ENCODE measurements at places on chromosomes 5 and 9.
A peak's percentile ranks its signal among the peaks of the same experiment; 100 is the strongest.

DNA sequence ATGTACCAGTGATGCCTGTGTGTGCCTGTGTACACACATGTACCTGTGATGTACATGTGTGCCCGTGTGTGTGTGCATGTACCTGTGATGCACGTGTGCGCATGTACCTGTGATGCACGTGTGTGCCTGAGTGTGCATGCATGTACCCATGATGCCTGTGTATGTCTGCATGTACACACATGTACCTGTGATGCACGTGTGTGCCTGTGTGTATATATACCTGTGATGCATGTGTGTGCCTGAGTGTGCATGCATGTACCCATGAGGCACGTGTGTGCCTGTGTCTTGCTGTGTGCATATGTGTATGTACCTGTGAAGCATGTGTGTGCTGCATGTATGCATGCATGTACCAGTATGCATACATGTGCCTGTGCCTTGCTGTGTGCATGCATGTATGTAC, 419.0 kb downstream of the IRX2 start:
- DNase-seq: no peak

DNA sequence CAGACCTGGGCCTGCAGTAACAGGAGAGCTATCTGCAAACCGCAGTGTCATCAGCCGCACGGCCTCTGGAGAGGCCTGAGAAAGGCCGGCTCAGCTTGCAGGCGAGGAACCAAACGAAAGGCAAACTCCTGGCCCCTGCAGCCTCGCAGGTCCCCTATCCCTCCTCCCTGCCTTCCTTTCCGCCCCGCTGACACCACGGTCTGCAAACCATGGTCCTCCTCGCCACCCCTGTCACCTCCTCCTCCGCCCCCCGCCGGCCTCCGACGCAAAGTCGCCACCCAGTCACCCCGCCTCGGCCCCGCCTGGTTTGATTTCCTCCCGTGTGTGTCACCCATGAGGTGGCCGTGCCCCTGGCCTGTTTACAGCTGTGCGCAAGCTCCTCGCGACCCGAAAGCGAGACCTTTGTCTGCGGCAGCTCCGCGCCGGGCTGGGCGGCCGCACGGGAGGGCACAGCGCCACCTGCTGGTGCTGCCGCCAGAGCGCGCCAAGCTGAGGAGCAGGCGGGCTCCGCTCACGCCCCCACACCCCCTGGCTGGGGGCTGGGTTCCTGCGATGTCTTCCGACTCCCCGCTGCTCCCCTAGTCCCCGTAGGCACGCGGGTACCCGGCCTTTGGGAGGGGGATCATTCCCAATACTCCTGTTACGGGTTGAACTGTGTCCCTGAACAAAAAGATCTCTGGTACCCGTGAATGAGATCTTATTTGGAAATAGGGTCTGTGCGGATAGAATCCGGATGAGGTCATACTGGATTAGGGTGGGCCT, 19.4 kb downstream of the GBGT1 start:
- DNase-seq: no peak

- no peak for DNase-seq
Measured at GRCh38 chr5:102031711-102032110, 264.4 kb downstream of the SLCO4C1 start.

DNA sequence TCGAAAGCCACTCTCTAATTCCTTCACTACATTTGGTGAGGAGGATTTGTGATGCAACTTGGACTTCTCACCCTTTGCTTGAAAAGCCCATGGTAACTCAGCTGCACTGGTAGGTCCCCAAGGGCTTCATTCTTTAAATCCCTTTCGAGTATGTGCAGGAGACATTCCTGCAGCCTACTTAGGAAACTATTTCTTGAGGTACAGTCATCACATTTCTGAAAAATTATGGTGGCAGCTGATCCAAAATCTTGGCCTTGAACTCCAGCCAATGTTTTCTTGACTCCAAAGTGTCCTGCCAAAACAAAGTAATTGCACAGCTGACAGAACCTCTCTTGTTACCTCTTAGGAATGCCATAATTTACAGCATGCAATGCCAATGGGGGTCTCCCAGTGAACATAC, 99.7 kb downstream of the NPR3 start:
- peak; percentile 3 for DNase-seq

DNA sequence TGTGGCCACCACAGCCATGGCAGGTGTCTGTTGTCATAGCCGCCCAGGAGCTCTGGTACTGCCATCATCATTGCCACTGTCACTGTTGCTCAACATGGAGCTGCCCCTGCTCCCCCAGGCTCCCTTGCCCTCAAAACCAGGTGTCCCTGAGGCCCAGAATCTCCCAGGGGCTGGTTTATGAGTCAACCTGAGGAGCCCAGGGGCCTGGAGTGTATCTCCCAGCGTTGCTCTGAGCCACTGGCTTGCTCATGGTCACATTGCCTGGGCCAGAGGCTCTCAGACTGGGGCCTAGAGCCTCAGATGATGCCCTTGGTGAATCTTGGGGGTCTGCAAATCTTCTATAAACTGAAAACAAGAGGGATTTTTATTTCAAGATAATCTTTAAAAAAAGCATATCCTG, 24.7 kb upstream of the TBC1D2 start:
- DNase-seq: no peak

GRCh38 chr9:25684321-25684720, 6.1 kb upstream of the TUSC1 start:
- no peak for DNase-seq

DNA sequence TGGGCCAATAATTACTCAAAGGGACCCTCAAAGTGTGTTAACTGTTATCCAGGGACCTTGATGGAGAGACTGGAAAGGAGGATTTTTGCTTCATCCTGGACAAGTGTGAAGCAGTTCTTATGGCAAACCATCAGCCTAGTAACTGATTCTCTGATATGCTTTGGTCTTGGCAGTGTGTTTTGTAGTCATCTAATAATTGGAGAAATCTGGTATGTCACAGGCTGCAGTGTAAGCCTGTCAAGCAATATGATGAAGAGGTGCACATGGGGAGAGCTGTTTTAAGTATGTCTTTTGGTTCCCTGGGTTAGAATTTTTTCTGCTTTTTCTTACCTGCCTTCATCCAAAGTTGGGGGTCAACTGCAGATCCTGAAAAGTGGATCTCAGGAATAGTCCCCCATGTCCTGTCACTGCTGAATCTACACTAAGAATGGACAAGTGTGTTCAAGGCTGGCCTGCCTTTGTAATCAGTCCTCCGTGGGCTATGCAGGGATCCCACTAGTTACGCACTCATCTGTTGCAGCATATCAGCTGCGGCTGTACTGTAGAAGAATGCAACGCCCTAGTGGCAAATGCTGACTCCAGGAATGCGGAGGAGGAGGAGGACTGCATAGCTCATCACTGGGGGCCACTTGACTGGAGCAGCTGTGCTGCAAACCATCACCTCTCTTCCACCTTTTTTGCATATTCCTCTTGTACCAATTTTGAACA, 1.9 kb downstream of the SPTAN1 start:
- no peak for DNase-seq

DNA sequence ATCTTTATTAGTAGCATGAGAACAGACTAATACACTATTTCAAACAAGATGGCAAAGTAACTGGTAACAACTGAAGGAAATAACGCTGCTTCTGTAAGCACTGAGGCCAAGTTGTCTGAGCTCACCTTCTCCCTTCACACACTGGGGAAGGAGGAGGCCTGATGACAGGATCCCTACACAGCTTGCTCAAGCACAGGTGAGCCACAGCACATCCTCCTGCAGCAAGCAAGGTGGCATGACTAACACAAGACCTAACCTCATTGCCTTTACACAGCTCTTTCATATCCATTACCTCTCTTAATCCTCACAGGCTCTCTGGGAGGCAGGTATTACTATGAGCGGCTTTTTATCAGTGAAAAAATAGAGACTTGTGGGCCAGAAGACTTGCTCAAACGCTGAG, 83.3 kb downstream of the ARL15 start:
- no peak for DNase-seq

- DNase-seq: no peak
Measured at GRCh38 chr9:16671591-16672137, 198.8 kb downstream of the BNC2 start.

DNA sequence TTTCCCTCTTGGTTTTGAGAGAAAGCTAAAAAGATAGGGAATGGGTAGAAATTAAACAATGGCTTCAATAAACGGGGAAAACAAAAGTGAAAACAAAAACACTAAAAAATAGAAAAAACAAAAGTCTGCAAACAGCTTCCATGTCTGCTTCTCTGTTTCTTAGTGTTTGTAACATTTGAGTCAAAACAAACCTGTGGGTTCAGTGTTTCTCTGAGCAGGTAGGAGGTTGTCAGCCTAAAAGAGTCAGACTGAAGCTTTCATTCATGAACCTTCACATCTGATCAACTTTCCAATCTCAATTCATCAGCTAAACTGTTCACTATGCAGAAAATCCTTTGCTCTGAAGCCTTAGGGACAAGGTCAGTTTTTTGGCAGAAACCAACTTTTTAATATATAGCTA, 102.5 kb upstream of the ADAMTS16 start:
- no peak for DNase-seq

DNA sequence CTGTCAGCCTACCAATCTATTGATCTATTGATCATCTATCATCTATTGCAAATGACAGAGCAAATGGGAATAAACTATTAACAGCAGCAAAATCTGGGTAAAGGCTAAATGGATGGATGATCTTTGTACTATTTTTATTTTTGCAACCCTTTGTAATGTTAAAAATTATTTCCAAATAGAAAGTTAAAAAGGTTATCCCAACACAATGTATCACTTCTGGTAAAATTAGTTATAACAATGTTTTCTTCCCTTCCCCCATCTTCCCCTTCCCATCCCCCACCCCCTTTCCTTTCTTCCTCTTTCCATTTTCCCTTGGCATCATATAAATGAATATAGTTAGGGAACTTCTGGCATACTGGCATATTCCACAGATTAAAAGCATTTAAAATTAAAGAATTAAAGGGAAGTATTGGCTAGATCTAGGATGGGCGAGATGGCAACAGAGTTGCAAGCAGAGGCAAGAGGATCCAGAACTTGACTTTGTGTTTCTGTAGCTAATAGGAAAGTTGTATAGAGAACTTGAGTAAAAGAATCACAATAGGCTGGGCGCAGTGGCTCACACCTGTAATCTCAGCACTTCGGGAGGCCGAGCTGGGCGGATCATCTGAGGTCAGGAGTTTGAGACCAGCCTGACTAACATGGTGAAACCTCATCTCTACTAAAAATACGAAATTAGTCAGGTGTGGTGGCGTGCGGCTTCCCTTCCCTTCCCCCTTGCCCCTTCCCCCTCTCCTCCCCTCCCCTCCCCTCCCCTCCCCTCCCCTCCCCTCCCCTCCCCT, 66.6 kb upstream of the TAF11L2 start:
- DNase-seq: no peak

DNA sequence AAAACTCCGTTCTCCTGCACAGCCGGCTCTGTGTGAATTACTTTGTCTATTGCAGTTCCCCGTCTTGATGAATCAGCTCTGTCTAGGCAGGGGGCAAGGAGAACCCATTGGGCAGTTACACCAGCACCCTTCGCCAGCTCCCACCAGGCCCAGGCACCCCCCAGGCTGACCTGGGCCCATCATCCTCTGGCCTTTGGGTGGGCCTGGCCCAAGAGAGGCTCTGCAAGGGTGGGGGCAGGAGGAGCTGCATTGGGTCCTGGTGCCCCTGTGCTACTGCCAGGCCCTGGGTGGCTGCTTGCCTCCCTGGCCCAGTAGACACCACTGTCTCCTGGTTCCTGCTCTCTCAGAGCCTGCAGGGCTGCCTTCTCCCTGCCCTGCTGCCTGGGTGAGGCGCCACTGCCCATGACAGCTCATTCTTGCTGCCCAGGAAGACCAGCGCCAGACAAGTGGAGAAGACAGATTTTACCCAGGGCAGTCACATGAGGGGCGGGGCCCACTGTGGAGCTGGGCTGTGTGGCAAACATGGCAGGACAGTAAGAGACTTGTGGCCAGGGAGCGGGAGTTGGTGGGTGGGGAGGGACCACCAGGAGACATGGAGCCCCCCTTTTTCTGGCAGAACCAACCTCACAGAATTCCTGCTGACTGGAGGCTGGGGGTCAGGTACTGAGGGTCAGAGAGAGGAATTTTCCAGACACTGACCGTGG, 67.2 kb downstream of the MRPL36 start:
- DNase-seq: no peak

DNA sequence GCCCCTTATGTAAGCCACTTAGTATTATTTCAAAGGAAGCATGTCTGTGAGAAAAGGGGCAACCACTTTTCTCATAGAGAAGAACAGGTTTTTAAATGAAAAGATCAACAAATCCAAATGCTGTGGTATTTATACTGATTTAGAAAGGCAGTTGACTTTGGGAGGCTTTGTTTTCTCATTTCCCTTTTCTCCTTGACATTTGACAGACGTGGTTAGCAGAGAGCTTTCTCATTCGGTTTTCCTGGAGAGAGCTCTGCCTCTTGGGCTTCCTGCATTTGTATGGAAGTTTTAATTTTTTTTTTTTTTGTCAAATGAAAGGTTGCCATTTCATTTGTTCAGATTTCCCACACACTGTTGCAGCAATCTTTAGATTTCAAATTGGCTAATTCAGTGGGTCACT, 62.5 kb downstream of the EXOSC2 start:
- peak; percentile 50 for DNase-seq

DNA sequence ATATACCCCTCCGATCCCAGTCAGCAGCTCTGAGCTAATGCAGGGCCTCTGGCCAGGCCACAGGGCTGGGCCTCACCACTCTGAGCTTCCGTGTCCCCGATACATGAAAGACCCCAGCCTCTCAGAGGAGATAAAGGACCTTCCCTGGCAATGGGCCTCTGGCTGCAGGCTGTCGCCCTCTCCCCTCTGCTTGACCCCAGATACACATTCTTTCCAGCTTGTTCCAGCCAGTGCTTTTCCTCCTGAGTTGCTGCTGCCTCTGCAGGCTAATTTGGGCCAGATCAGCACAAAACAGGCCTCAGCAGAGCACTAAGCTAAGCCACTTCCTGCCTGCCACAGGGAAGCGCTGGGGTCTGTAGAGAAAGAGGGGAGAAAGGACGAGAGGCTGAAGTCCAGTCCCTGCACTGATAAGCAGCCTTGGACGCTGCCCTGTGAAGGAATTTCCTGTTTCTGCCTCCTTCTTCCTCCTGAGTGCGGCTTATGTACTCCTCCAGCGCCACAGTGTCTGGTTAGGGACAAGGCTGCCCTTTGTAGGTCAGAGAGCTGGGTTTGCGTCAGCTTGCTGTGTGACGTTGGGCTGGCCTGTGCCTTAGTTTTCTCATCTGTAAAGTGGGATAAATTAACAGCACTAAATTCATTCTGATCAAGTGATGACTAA, 73.0 kb upstream of the IL17B start:
- DNase-seq: peak; percentile 22

- no peak for DNase-seq
Measured at GRCh38 chr5:93941897-93942296, 200.5 kb upstream of the POU5F2 start.

DNA sequence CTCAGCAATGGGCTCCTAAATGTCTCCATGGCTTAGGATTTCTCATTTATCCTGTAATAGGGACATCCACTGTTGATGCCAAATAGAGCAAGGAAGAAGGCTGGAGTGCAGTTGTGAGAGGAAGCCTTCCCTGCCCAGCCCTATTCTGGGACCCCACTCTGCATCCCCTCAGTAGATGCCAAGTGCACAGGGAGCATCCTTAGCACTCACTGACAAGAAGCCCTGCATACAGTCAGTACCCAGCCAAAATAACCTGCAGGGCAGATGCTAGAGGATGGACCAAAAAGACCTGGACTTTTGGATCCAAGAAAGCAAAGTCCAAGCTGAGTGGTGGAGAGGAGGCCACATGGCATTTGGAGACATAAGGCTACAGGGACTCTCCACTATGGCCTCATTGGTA, 113.5 kb upstream of the SPOCK1 start:
- DNase-seq: no peak

- no peak for DNase-seq
Measured at GRCh38 chr9:33472171-33472880, 1.4 kb downstream of the NOL6 start.

- no peak for DNase-seq
Measured at GRCh38 chr9:110847671-110848070, 179.1 kb downstream of the MUSK start.

GRCh38 chr5:137504916-137505315, 5.8 kb upstream of the SPOCK1 start:
- DNase-seq: no peak

All from pons (tissue), 1 donor.